ENCODE measurements at places on chromosomes 2 and 18.
A peak's percentile ranks its signal among the peaks of the same experiment; 100 is the strongest.

- no peak for DNase-seq
These were observed 14.4 kb upstream of the SLC39A10 start for GRCh38 chr2:195642679-195643068.

DNA sequence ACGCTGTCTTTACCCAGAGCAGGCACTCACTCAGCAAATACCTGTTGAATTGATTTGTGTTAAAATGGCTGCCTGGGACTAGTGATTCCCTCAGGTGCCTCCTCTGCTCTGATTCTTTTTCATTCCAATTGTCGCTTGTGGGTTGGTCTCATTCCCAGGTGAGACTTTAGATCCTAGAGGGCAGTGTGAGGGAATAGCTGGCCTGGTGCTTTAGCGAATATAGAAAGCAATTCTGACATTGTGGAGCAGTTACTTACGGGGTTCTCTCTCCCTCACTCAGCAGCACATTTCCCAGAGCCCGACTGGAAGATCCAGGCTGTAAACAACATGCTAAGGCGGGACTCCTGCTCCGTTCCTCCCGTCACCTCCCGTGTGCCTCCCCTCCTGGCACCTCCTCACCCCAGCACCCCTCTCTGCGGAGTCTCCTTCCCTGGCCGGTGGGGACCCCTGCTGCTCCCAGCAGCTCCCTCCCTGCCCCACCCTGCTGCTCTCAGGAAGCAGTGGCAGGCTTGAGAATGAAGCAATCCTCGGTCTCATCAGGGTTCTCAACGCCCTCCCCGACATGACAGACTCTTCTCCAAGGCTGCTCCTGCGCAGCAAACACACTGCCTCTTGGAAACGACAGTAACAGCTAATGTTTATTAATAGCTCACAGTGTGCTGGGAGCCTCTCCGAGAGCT lies 26.9 kb downstream of the CELF4 start:
- DNase-seq, result no peak

- no peak for DNase-seq
These were observed 779 bp downstream of the DGKD start for GRCh38 chr2:233354971-233355574.

GRCh38 chr2:186307871-186308270 lies 178.2 kb upstream of the ZC3H15 start:
- no peak for DNase-seq

DNA sequence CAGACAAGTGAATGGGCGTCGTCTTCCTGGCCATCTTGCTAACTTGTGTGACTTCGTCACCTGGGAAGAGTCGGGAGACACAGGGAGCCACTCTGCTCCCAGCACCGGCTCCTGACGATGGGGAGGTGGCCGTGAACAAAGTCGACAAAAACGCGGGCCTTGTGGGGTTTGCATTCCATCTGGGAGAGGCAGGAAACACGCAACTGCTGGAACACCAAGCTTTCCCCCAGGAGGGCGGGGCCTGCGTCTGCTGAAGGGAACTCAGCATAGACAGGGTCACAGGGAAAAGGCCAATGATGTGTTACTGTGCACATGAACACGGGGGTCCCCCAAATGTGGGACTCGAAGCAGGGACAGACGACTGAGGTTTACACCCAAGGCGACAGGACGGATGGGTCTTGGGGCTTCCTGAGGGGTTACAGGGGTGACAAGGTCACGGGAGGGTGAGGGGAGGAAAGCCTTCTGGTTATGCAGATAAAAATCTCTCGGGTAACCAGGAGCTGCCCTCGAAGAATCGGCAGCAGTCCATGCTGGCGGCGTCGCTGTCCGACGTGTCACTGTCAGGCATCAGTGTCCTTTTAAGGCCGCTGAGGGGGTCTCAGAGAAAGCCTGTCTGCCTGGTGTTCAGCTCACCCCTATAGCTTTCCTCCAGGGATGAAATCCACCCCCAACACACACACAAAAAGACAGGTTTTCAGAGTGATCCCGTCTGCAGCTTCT lies 28.2 kb upstream of the PRLH start:
- peak; percentile 39 for DNase-seq

DNA sequence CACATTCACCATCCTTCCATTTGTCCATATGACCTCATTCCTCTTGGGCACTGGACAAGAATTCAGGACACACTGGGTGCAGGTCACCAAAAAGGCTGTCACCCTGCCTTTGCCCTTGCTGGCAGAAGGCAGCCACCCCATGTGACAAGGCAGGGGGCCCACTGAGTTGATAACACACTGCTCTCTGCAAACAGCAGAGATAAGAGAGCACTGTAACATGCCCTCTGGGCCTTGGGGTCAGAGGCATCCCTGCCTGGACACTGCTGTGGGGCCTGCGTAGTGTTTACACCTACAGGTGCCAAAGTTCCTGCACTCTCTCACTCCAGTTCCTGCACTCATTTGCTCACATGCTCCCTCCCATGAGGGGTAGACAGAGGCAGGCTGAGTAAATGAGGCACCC lies 344.7 kb upstream of the TCF4 start:
- no peak for DNase-seq

GRCh38 chr2:8893474-8893873 lies 56.1 kb upstream of the KIDINS220 start:
- no peak for DNase-seq

- DNase-seq, result no peak
These were observed 76.2 kb downstream of the CHRNA1 start for GRCh38 chr2:174688079-174688478.

- no peak for DNase-seq
These were observed 7.9 kb downstream of the SF3B1 start for GRCh38 chr2:197426723-197427603.

GRCh38 chr2:66242099-66242789 lies 192.7 kb upstream of the MEIS1 start:
- DNase-seq, result no peak

DNA sequence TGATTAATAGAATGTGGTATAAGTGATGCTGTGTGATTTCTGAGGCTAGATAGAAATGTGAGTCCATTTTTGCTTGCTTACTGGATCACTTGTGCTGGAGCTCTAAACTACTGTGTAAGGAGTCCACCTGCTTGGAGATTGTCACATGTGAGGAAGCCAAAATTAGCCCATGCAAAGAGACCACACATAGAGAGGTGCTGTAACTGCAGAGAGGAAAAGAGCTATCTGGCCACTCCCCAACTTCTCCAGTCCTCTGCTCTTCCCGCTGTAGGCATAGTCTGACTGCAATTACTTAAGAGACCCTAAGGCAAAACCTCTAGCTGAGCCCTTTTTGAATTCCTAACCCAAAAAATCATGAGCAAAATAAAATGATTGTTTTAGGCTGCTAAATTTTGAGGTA lies 120.6 kb upstream of the FBXO11 start:
- no peak for DNase-seq

DNA sequence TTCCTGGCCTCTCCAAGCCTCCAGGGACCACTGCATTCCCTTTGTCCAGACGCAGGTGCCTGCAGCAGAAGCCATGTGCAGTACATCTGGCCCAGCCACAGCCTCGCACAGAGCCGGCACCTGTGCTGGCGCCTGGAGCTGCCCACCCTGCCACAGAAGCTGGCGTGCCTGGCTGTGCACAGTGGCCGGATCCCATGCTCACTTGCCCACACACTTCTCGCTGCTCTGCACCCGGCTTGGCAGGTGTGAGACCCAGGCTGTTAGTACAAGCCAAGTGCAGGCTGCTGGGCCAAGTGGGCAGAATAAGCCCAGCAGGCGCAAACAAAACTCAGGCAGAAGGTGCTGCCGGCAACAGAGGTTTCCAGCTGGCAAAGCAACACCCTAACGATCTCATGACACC lies 124.5 kb upstream of the CCDC150 start:
- DNase-seq, result no peak

DNA sequence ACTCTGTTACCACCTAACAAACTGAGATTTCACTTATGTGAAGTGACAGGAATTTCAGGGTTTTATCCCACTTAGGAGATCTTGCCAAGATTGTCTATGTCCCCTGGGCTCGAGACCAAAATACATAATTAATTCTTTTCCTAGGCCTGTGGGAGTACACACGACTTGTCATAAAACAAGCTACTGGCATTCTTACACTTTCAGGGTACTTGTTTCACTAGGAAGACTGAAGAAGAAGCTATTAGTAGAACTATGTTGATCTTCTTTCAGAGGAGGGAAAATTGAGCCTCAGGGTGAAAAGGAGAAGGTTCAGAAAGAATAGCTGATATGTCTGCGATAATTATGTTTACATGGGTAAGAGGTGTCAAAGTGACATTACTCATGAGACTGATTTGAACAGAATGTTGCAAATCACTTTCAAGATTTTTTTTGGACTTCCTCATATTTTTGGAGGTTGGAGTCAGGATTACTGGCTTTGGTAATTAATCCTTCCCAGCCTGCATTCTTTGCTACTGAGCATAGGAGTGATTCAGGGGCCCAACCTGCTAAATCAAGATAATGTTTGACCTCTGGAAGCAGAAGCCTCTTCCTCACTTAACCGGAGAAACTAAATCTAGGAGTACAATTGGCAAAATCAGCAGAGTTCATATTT lies 240.0 kb upstream of the NT5C1B start:
- DNase-seq, result no peak

GRCh38 chr2:47401789-47402554 lies 984 bp upstream of the MSH2 start:
- no peak for DNase-seq

- DNase-seq, result no peak
These were observed 52.7 kb upstream of the NCK2 start for GRCh38 chr2:105691947-105692390.

DNA sequence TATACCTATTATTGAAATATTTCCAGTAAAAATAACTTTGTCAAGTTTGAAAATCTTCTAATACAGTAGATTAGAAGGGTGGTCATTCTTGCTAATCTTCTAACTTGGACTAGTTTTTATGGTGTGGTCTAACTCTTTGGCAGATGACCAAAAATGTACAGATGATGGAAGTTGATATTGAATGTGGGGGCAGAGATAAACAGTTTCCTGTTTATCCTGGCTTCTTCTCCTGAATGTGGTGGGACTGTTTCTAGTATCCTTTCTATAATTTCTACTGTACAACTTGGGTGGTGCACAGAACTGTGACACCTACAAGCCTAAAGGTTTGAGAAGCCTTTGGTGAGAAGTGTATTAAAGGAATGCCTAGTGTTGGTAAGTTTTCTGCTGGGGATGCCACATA lies 178.7 kb downstream of the PDE11A start:
- DNase-seq, result no peak

GRCh38 chr2:96953611-96953978 lies 32.8 kb downstream of the FAM178B start:
- no peak for DNase-seq

- no peak for DNase-seq
These were observed 315.3 kb upstream of the GULP1 start for GRCh38 chr2:187976259-187976985.

- no peak for DNase-seq
These were observed 149.7 kb downstream of the TFCP2L1 start for GRCh38 chr2:121135168-121135853.

DNA sequence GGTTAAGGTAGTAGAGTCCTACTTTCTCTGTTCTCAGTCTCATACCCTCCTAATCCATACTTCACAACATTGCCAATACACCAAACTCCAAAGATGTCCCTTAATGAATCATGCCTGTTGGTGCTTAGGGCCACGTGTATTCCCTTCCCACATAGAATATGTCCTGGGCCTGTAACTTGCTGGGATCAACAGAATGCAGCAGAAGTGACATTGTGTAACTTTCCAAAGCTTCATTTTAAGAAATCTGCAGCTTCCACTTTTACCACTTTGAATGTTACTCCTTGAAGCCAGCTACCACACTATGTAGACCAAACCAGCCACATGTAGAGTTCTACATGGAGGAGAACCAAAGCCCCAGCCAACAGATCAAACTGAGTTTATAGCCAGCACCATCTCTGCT lies 58.5 kb upstream of the ARHGAP15 start:
- DNase-seq, result no peak

DNA sequence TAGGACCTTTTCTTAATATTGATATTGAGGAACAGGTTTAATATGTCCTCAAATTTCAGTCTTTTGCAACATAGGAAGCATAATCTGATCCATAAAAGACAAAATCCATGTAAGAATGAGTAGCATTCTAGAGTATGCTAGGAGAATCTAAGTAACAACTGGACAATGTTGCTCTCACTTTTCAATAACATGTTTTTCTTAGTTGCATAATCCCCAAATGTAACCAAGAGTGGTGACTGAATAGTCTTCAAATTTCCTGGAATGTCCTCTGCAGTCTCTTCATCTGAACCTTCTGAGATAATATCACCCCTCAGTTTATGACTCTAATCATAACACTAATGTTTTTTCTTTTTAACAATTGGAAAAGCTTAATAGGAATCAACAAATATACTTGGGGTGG lies 110.0 kb upstream of the ZEB2 start:
- DNase-seq, result no peak

DNA sequence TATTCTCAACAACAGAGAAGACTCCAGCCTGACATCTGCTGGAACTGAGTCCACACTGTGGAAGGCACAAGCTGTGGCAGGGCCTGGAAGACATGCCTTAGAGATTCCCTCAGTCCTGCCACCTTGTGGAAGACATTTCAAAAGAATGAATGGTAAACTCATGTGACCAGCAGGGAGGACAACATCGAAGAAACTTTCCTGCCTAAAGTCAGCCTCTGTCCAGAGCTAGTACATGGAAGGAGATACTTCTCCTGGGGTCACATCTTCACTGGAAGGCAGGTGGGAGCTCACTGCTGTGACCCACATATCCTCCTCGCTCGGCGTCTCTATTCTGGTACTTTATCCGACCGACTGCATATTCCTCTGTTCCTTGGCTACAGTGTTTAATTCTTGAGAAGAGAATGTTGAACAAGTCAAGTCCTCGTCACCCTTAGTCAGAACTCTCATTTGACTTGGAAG lies 59.5 kb downstream of the PUM2 start:
- DNase-seq, result peak; percentile 78

GRCh38 chr18:37544217-37544616 lies 21.4 kb downstream of the CELF4 start:
- no peak for DNase-seq

DNA sequence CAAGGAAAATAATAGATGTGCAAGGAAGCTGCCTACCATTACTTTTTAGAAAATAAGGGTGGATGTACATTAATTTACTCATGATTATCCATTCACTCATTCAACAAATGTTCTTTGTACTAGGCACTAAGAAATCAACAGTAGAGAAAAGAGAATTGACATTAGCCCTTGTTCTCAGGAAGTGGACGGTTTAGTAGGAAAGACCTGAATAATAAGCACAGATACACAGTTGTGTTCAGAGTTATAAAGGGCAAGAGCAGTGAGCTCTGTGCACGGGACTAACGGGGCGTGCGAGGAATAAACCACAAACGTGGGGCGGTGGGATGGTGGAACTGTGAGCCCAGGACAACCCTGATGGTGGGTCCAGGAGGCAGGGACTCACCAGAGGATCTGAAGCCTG lies 94.4 kb upstream of the MBOAT2 start:
- DNase-seq, result no peak

DNA sequence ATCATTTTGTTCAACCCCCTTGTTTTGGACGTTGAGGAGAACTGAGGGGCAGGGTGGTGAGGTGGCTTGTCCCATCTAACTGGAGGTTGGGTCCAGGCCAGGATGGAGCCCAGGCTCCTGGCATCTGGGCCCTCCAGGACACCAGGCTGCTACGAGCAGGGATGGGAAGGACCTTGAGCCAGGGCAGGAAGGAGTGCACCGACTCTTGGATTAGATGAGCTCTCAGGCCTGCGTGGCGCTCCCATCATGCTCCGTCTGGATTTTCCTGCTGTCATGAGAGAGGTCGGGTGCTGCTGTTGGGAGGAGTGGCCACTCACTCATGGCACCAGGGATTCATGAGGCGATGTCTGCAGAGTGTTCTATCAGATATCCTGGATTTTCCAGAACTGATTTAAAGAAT lies 18.3 kb upstream of the ALLC start:
- DNase-seq, result peak; percentile 40

All from ecto neural progenitor cell (in vitro differentiated cells).